ENCODE measurements at places on chromosomes 3 and 15.

- no peak for DNase-seq
These were observed 92.1 kb upstream of the PLSCR4 start for GRCh38 chr3:146342989-146343388.

- no peak for DNase-seq
These were observed 1.2 kb downstream of the ROBO1 start for GRCh38 chr3:79766496-79767193.

DNA sequence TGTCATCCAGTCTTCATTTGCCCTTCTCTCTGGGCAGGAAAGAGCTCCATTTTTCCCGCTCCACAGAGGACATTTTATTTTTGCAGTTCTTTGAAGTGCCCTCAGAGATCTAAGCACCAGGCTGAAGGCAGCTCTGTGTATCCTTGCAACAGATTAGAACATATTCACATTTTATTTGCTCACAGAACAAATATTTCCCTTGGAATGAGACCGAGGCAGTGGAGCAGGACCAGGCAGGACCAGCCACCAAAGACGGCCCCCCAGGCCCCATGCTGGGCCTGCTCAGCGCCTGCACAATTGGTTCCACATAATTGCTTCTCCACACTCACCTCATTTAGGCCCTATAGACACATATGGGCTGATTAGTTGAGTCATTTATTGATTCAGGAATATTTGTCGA lies 15.7 kb upstream of the ETV5 start:
- no peak for DNase-seq

- no peak for DNase-seq
These were observed 107.5 kb downstream of the CHCHD6 start for GRCh38 chr3:126811530-126811929.

DNA sequence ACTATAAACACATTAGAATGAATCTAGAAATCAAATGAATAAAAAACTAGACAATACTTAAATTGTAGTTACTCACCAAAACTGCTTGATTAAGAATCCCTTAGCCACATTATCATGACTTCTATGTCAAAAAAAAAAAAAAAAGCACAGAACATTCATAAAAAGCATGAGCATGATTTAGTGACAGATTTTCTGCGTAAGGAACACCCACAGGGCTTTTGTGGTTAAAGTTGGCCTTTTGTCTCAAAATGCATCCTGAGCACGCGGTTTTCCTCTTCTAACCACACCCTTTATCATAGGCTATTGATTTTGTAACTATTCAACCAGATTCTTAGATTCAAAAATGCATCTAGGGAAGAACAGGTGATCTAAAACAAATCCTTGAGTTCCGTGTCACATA lies 334.0 kb upstream of the NR2F2 start:
- DNase-seq: no peak

DNA sequence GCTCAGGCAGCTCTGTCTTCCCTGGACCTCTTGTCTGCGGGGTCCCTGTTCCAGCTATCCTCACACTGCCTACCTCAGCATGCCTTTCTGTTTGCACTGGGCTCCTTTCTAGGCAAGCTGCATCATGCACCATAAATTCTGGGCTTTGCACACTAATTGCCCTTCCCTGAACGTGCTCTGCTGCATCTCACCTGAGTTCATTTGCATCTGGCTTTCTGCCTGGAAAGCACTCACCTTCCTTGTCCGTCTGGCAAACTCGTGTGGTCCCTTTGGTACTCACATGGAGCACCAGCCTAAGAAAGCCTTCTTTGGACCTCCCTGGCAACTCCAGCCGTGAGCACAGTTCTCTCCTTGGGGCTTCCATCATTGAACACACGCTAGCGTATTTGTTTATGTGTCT lies 365.6 kb downstream of the SV2B start:
- DNase-seq: peak; percentile 30

DNA sequence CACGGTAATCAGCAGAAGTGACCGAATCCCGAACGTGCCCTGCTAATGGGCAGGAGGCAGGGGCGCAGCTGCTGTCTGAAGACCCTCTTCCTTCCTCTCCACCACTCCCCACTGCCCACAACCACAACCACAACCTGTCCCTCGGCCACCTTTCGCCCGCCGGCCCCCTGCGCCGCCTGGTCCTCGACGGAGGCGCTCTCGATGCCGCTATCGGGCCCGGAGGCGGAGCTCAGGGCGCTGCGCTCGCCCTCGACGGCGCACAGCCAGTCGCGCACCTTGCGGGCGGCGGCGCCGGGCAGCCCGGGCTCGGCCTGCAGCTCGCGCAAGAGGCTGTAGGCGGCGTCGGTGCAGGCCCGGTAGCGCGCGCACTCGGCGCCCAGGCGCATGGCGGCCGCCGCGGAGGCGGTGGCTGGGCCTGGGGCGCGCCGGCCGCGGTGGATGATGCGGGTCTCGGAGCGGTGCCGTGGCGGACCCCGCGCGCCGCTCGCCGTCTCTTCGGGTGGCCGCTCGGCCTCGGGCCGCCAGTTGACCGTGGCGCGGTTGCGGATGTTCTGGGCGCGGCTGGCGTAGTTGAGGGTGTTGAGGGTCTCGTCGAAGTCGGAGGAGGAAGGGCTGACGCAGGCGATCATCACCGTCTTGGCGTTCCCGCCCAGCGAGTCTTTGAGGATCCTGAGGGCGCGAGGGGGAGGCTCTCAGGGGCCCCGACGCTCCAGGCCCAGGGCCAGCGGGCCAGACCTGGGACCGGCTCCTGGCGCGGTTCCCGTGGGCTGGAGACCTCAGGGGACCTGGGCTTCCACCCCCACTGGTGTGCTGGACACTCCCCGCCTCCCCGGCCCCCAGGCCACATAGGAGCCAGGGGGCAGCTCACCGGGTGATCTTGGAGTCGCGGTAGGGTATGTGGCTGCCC lies 6.9 kb downstream of the KIF7 start:
- no peak for DNase-seq

DNA sequence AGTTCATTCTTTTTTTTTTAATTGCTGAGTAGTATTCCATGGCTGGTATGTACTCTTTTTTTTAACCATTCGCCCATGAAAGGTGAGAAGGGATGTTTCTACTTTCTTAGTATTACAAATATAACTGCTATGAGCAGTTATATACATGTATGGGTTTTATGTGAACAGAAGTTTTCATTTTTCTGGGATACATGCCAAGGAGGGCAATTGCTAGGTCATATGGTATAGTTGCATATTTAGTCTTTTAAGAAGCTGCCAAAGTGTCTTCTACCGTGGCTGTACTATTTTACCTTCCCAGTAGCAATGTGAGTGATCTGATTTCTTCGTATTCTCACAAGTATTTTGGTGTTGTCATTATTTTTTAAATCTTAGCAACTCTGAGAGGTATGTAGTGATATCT lies 11.2 kb upstream of the KLHL40 start:
- DNase-seq: no peak

DNA sequence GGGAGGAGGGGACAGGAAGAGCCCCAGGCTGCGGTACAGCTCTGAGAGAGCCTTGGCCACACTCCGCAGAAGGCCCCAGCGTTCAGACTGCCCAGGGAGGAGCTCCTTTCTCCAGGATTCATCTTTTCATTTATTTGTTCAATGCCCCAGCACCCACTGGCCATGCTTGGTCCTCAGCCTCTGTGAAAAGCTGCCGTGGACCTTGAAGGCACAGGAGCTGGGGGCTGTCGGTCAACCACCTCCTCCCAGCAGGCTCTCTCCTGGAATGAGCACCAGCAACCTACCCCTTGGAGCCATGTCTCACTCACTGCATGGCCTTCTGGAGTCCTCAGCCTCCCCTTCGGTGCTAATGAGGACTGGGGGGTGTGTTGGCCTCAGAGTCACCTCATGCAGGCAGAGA lies 21.6 kb upstream of the PRR23E start:
- DNase-seq: no peak

GRCh38 chr3:171458071-171458863 lies 1.9 kb downstream of the TNIK start:
- DNase-seq: peak; percentile 68

GRCh38 chr3:143001034-143001368 lies 369 bp upstream of the U2SURP start:
- DNase-seq: no peak

- DNase-seq: no peak
These were observed 6.1 kb downstream of the PLCB2 start for GRCh38 chr15:40301467-40302179.

DNA sequence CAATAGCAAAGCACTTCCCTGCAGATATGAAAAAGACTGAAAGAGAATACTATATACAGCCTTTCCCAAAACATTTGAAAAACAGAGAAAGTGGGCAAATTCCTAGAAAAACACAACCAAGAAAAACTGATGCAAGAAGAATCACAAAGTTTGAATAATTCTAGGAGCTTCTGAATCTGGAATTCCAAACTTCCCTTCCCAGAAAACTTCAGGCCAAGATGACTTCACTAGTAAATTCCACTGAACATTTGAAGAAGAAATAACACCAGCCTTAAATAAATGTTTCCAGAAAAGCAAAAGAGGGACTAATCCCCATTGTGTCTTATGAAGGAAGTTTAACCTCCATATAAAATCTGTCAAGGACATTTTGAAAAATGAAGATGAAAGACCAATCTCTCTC lies 15.8 kb upstream of the NSMCE3 start:
- no peak for DNase-seq
